ENCODE measurements at places on chromosomes 4 and X. TPM values are rescaled to one million over a fixed set of nuclear protein-coding genes. Genes with fewer than 3 reads are reported as not detected.

Gene AKAP4
- polyA plus RNA-seq = not detected

Gene GAGE12F
- not detected for polyA plus RNA-seq

Gene GYG2
- polyA plus RNA-seq = not detected

Gene CXCL6
- not detected for polyA plus RNA-seq

Gene KCND1
- not detected for polyA plus RNA-seq

Gene MTCP1
- polyA plus RNA-seq = 14.8 TPM

Gene ARHGEF6
- polyA plus RNA-seq = 51.4 TPM

Gene RHOXF1
- polyA plus RNA-seq = 0.18 TPM

Gene FGF13
- not detected for polyA plus RNA-seq

Gene ANOS1
- 0.18 TPM for polyA plus RNA-seq

Gene AFP
- polyA plus RNA-seq = not detected

Gene SLC49A3
- 9.5 TPM for polyA plus RNA-seq

Gene SMR3B
- polyA plus RNA-seq = not detected

Gene TEX13D
- polyA plus RNA-seq = not detected

Gene PRR32
- polyA plus RNA-seq = not detected

Gene CDKN2AIP
- polyA plus RNA-seq = 2.2 TPM

Gene GAGE12J
- polyA plus RNA-seq = not detected

Gene VEGFC
- not detected for polyA plus RNA-seq

Gene PRDX4
- polyA plus RNA-seq = 76.2 TPM

Gene HTRA3
- polyA plus RNA-seq = not detected

Gene VSIG4
- 10.2 TPM for polyA plus RNA-seq

Gene CFAP299
- not detected for polyA plus RNA-seq

Gene USP9X
- 9.6 TPM for polyA plus RNA-seq

Gene CSAG3
- polyA plus RNA-seq = not detected

Gene MAGEC2
- polyA plus RNA-seq = not detected

Gene SRPX
- polyA plus RNA-seq = not detected

Gene DGKQ
- 33.2 TPM for polyA plus RNA-seq

Gene FRG2
- not detected for polyA plus RNA-seq

Gene ZNF182
- polyA plus RNA-seq = 0.99 TPM

Gene SSX2
- not detected for polyA plus RNA-seq
